ENCODE measurements at places on chromosomes 3 and 15.

GRCh38 chr3:140724856-140725812 is 47.3 kb downstream of the TRIM42 start:
- DNase-seq: no peak

DNA sequence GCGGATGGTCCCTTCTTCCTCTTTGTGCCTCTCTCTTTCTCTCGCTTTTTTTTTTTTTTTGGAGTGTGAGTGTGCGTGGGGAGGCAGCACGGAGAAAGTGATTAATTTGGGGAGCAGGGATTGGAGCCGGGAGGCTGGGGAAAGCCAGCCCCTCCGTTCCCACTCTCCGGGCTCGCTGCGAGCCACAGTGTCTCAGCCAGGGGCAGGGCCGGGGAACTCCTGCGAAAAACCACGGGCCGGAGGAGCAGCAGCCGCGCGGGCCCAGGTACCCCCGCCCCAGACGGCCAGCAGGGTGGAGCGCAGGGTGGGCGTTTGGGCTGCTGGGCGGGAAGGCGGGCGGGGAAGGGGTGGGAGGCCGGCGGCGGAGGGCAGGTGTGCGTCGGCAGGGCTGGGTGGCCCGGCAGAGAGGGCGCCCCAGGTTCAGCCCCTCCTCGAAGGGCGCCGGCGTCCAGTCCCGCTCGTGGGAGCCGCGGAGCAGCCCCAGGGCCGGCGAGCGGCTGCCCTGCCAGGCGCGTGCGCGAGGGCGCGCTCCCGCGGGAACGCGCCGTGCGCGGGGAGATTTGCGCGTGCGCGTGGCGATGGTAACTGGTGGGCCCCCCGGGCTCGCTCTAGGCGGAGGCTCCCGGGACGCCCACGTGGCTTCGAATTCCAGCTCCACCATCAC is 1.4 kb downstream of the CHL1 start:
- no peak for DNase-seq

DNA sequence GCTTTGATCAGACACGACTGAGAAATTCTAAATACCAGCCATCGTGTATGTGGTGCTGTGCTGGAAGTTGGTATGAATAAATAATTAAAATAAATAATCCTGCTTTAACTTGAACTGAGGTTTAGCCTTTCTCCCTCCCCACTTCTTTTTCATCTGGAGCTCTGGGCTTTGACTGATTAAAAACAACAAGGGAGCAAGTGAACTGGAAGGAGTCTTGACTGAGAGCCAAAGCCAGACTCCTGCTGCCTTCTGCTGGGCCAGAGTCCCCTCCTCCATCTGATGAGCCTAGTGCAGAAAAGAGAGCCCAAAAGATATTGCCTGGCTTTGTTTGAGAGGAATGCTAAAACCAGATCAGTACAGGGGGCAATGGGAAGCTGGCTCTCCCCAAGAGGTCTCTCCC is 96.0 kb downstream of the CCNL1 start:
- no peak for DNase-seq

- DNase-seq: no peak
Observed at GRCh38 chr15:52331490-52332240, 36.1 kb upstream of the MYO5C start.

DNA sequence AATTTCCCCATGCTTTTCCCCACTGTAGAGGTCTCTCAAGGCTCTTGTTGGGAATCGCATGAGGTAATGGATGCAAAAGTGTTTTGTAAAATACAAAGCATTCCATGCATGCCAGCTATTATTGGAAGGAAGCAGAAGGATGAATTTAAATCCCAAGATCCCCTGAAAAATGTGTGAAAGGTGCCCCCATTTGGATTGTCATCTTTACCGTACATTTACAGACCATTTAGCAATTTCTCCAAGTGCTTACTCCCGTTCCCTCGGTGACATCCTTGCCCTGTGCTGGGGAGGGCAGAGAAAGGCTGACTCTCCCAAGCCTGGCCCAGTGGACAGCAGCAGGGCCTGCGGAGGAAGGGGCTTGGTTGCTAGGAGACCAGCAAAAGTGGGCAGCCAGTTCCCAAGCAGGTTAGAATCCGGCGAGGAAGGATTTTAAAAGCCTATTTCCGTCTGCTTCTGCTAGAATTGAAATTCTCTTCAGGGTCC is 31.1 kb upstream of the NEO1 start:
- no peak for DNase-seq

DNA sequence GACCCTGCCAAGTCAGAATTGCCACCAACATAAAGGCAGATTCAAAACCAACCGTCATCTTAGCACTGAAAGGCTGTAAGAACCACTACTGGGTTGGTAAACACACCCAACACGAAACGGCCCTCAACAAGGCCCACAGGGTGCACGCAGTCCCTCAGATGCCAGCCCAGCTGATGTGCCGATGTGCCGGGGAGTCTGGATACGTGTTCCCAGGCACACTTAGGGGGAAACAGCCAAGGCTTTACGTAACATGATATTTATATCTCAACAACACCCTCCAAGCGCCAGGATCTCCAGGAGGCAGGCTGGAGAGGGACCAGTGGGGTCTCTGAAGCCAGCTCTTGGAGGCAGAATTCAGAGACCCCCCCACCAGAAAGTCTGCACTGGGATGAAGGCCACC is 14.2 kb downstream of the POC1A start:
- no peak for DNase-seq

DNA sequence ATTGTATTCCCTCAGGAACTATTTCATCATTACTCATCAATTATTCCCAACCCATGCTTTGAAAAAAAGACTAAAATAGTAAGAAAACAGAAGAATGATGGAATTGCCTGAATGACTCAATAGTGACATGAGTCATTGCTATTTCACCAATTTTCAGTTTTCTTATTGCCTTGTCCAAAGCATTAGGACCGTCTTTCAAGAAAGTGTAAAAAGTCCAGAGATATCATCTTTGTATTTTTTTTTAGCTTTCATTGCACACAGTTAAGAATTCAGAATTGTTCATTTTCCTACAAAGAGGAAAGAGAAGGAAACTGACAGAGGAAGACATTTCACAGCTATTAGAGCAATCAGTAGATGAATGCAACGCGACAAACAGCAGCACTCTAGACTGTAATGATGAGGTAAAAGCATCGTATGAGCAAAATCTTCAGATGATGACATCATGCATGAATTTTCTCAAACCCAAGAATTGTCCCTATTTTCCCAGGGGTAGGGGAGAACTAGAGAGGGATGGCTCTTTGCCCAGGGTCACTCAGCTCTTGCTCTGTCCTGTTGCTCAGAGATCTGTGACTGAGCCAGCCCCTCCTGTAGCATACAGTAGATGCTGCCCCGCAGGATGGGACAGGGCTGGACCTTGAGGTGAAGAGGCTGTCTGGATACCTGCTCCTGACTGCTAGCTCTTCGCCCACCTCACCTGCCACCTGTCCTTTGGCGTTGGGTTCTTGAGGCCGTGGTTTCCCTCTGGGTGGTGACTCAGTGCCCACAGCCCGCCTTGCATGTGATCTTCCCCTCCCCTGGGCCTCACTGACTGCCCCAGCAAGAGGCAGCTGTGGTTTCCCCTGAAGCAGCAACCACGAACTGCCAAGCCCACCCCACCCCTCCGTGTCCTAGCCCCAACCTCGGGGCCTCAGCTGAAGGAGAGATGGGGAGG is 84.8 kb downstream of the PPCDC start:
- no peak for DNase-seq

- DNase-seq: no peak
Observed at GRCh38 chr3:22296601-22297000, 545.6 kb upstream of the ZNF385D start.

GRCh38 chr15:34122771-34123183 is 20.9 kb downstream of the PGBD4 start:
- no peak for DNase-seq

GRCh38 chr3:156300929-156301840 is 180.8 kb downstream of the KCNAB1 start:
- DNase-seq: no peak

GRCh38 chr3:188523291-188523690 is 369.3 kb downstream of the LPP start:
- no peak for DNase-seq

- DNase-seq: no peak
Observed at GRCh38 chr3:160402221-160403027, 3.0 kb downstream of the SMC4 start.

DNA sequence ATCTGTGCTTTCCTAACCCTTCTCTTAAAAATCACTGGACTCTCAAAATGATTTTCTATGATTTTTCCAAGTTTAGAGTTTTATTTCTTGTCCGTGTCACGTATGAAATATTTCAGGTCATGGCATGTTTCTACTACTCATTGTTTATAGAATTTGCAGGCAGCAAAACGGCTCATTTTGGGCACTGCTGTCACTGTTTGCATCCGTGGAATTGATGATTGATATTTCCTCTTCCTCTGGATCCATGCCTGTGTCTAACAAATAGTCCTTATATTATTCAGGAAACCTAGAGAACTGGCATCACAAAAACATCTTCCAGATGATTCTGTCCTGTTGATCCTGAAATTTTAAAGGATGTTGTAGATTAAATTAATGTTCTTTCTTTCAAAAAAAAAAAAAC is 47.6 kb downstream of the LARS2 start:
- DNase-seq: no peak

DNA sequence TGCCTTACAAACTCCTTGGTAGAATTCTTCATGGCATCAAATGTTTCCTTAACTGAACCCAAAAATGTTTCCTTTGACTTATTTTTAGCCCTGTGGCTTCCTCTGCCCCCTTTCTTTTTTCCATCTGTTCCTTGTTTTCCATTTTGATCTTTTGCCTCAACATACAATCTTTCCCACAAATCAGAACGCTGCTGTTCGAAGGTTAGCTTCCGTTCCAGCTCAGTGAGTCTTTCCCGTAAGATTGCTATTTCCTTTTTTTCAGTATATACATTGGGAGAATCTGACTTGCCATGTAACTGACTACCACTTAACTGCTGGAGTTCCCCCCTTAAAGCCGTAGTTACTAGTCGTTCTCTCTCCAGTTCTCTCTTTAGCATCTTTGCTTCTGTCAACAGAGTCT is 41.2 kb downstream of the PIGB start:
- DNase-seq: no peak

DNA sequence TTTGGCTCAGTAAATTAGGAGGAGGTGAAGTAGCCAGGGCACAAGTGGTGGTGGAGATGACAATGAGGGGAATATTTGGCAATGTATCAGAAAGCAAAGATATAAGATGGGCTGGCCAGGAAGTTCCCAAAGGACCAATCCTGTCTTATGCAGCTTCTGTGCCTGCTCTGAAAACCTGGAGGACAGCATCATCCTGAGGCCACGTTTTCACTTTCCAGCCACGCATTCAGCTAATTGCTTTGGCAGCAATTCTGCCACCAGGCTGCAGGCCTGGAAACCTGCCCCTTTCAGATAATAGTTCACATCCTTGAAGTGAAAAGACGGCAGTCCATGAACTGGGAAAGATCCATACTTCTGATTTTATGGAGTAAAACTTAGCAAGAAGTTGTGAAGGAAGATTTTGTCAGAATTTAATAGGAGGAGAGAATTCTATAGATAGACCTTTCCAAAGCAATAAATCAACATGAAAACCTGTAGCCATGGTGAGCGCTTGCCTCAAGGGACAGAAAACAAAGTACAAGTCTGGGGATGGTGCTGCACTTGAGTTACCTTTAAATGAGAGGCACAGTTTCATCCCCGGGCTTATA is 682.5 kb downstream of the GRM7 start:
- DNase-seq: no peak

DNA sequence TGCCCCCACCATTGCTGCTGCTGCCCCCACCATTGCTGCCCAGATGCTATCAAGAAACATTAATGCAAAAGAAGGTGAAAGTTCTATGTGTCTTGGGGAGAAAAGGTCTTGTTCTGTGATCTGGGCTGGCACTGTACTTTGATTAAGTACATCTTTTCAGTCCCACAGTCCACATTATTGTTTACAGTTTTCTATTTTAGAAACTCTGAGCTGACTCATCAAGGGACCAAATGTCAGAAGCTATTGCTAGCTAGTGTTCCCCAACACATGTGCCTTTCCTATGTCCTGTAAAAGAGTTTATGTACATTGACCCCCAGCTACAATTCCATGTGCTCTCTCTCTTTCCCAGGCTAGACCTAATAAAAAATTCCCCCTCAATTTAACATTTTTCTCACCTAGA is 264.7 kb upstream of the NECTIN3 start:
- DNase-seq: no peak

GRCh38 chr15:71547011-71547410 is 263.3 kb upstream of the NR2E3 start:
- no peak for DNase-seq

GRCh38 chr3:180523040-180523439 is 78.9 kb upstream of the TTC14 start:
- no peak for DNase-seq

- DNase-seq: no peak
Observed at GRCh38 chr3:170622369-170623159, 36.7 kb upstream of the SLC7A14 start.

DNA sequence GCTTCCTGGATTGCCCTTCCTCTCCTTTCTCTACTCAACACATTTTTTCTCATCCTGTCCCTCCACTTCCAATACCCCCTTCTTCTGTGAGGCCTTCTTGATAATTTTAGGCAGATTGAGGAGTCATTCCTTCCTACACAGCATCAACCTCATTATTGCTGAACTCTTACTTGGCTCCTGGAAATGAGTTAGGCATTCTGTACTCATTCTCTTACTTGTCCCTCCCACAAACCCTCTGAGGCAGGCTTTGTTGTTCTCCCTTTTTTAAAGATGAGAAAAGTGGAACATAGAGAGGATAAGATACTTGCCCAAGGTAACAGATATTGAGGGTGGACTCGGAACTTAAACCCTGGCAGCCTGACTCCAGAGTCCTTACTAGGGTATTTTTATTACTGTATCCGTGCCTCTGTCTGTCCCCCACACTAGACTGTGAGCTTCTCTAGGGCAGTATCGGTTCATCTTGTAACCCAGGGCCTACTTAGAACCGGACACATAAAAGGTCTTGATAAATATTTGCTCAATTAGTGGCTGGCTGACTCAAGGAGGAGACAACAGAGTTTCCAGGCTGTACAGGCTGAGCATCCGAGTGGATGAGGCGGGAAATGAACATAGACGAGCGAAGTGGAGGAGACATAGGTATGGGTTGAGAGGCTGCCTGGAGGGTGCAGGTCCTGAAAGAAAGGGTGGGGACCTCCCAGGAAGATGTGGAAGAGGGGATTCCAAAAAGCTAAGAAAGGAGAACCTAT is 148.7 kb upstream of the ATP2B2 start:
- no peak for DNase-seq

DNA sequence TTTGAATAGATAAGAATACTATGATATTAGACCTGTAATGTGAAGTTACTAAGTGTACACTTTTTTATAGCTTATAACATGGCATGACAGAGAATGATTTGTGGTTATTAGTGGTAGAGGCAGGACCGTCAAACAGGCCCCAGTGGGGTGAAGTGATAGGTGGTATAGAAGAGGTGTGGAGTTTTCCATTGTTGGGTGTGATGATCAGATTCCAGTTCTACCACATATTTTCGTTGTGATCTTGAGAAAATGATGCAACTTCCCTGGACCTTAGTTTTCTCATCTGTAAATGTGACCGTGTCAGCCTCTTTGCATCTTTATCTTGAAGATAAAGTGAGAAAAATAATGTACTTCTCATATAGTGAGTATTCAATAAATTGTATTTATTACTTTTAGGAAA is 30.3 kb upstream of the UTS2B start:
- DNase-seq: no peak

All from NCI-H2029 treated with DMSO at 0.1 percent for 48 hours (cell line).